Right renal cortex interstitium (tissue), 3 donors: ENCODE measurements at places on chromosomes 7 and 10. TPM values are rescaled to one million over a fixed set of nuclear protein-coding genes. Genes with fewer than 3 reads are reported as not detected.

DNA sequence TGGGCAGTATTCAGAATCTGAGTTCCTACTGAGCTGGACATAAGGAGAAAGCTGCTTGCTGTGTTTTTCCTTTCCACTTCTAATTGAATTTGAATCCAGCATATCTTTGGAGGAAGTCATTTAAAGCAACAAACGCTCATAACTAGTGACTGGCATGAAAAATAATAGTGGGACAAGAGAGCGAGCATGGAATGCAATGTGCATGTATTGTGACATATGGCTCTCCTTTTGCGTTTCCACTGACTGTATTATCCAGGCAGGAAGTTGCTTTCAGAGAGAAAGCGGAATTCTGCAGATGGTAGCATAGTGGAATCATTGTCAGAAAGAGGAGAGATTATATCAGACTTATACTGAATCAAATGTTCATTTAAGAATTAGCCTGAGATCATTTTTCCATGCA, 368.6 kb downstream of the REEP3 start:
- DNase-seq: no peak

DNA sequence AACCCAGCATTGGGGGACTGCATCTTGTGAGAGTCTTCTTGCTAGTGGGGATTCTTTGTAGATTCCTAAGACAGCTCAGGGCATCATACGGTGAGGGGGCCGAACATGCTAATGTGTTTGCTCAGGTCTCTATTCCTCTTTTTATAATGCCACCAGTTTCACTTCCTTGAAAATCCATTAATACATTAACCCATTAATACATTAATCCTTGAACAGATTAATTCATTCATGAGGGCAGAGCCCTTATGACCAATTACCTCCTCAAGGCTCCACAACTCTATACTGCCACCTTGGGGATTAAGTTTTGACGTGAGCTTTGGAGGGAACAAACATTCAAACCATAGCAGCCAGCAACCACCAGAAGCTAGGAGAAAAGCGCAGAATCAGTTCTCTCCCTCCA, 67.2 kb upstream of the POT1 start:
- DNase-seq: no peak

DNA sequence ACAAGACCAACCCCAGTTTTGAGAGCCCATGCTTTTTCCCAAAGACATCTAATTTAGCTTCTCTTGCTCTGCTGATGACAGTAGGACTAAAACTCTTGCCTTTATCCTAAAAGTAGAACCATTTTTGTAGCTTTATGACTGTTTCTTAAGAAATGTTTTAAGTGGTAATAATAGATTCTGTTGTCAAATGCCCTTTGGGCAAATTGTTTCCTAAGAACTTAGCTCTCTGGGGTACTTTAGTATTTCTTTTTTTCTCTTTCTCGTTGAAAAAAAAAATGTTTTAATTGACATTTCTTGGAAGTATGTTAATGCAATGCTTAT, 157.4 kb downstream of the ARID5B start:
- no peak for DNase-seq

DNA sequence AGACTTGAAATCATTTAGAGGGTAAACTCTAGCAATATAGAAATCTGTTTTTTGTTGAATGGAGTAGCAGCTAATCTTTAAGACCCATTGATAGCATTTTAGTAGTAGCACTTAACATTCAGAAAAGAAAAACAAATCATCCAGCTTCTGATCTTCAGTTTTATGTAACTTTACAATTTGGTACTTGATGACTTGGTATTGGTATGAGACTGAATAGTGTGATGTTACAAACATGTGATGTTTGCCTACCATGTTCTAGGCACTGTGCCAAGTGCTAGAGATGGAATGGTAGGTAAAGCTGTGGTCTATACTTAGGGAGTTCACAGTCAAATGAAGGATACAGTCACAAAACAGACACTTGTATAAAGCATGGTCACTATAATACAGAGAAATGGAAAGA, 21.3 kb downstream of the ZEB1 start:
- no peak for DNase-seq

DNA sequence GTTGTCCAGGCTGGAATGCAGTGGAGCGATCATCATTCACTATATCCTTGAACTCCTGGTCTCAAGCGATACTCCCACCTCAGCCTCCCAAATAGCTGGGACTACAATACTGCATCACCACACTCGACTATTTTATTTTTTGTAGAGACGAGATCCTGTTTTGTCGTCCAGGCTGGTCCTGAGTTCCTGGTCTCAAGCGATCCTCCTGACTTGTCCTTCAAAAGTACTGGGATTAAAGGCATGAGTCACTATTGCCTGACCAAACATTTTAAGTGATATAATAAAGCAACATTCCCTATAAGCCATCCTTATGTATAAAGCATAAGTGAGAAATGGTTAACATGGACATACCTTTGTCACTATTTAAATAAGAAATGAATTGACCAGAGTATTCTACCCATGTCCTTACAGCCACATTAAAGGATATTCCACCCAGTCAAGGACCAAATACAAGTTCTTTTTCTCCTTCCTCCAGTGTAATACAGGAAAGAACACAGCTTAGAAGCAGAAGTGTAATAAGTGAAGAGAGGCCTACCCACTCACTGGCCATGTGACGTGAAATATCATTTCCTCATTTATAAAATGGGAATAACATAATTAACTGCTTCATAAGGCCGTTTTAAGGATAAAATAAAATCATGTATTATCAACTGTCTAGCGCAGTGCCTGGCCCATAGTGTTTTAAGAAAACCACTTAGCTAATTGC, 82.0 kb downstream of the DOCK4 start:
- DNase-seq: no peak

GRCh38 chr7:73832806-73833205, 2.0 kb downstream of the CLDN4 start:
- no peak for DNase-seq

GRCh38 chr10:122140941-122141623, 130.0 kb upstream of the BTBD16 start:
- no peak for DNase-seq

GRCh38 chr7:91182819-91183764, 81.1 kb upstream of the FZD1 start:
- DNase-seq: no peak

DNA sequence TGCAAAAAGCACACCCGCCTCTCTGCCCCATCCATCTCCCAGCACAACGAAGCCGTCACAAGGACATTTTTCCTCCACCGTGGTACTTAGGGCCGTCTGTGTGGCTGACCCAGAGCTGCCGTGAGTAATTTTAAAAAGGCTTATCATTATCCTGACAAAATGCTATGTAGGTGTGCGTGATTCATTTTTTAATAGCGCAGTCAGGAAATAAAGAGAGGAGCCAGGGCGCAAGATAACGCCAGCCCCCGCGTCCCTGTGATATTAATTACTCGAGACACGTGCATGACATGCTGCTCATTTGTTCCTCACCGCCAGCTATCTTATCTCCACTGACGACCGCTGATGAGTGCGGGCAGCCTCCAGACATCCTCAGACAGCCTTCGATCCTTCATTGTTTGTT, 332.7 kb upstream of the PFKP start:
- no peak for DNase-seq

DNA sequence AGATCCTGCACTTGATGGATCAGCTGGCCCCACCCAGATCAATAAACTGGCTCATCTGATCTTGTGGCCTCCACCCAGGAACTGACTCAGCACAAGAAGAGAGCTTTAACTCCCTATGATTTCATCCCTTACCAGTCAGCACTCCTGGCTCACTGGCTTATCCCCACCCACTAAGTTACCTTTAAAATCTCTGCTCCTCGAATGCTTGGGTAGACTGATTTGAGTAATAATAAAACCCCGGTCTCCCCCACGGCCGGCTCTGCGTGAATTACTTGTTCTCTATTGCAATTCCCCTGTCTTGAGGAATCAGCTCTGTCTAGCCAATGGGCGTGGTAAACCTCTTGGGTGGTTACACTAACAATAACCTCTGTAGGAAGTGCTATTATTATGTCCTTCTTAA, 83.7 kb downstream of the MBL2 start:
- no peak for DNase-seq

DNA sequence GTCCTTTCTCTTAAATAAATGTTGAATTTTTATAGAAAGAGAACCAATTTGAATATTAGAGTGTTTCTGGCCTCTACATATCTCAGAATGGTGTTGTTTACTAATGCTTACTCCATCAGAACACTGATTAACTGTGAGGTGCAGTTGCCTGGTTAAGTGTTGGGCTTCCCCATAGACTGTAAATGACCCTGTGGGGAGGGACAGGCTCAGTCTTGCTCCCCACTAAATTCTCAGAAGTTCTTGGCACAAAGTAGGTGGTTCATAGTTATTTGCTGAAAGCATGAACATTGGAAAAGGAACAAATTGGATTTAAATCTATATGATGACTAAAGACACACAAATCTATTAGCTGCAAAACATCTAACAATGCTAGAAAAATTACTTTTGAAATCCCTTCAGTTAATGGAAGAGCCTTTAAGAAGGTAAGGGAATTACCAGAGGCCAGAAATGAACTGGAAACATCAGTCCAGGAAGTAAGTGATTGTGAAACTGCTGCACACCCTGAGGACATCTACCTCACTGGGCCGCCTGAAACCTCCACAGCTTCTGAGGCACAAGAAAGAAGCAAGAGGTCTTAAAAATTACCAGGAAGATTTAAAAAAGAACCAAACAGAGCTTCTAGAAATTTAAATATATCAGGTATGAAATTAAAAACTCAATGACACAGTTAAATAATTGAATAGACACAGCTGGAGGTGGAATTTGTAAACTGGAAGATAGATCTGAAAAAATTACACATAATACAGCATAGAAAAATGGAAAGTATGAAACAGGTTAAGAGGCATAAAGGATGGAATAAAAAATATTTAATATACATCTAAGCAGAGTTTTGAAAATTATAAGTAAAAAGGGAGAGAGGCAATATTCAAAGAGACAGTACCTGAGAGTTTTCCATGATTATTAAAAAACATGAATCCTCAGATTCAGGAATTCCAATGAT, 17.8 kb upstream of the COMTD1 start:
- DNase-seq: no peak

GRCh38 chr10:14678637-14679036, 96.1 kb downstream of the FAM107B start:
- no peak for DNase-seq

DNA sequence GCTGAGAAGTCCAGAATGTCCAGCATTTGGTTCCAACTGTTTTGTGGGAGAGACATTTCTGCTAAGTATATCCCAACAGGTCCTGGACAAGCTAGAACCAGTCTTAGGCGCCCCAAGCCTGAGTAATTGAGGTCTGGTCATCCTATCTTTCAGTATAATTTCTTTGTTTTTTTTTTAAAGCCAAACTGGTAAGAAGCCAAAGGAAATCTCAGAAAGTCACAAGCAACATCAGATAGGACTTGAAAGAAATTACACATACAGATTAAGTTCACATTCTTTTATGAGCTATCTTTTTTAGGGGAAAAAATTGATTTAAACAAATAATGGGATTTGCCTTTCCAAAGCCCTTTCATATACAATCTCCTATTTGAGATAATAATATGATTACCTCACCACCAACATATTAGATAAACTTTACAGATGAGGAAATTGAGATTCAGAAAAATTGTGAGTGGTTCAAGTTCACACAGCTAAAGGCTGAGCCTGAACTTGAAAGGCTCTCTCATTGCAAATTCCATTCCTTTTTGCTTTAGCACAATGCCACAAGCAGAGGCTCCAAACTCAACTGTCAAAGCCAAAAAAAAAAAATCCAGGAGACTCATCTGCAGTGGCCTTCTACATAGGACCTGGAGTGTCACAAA, 15.0 kb downstream of the PDLIM1 start:
- no peak for DNase-seq

DNA sequence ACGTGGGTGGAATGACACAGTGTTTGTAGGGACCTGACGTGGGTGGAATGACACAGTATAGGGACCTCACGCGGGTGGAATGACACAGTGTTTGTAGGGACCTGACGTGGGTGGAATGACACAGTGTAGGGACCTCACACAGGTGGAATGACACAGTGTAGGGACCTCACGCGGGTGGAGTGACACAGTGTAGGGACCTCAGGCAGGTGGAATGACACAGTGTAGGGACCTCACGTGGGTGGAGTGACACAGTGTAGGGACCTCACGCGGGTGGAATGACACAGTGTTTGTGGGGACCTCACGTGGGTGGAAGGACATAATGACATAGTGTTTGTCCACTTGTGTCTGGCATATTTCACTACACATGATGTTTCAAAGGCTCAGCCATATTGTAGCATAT, 19.3 kb downstream of the PPP2R2D start:
- DNase-seq: no peak

DNA sequence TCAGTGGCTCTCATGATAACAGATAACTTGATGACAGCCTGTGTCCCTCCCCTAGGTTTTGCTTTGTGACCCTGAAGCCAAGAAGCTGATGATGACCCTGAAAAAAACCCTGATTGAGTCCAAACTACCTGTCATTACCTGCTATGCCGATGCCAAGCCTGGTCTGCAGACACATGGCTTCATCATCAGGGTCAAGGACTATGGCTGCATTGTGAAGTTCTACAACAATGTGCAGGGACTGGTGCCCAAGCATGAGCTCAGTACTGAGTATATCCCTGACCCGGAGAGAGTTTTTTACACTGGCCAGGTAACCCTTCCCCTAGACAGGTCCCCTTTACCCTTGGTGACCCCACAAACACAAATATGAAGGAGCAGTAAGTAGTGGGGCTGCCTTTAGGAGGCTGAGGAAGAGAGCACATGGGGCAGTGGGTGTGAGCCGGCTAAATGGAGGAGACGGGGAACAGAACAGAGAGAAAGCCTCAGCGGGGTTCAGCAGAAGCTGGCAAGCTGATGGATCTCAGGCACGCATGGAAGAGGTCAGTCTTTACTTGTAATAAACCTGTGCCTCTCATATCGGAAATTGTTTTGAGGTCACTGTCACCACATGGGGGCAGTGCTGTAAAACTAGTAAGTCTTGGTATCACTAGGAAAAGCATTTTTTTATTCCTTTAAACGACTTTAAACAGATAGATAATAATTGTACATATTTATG, 20.2 kb downstream of the PDCD11 start:
- DNase-seq: peak; percentile 20

DNA sequence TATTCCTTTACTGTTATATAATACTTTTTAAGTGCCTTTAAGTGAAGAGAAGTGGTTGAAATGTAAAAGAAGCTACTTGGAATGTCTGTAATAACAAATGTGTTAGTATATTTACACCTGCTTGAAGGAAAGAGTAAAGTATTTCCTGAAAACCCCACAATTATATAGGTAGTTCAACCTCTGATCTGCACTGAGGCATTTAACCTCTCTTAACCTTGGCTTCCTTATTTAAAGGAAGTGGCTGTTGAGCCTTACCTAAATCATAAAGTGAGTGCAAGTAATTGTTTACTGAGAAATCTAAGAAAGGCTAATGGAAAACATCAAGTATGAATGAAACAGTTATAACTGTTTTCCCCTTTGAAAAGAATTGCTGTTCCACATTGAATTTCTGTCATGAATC, 294.5 kb downstream of the ADK start:
- DNase-seq: no peak

- no peak for DNase-seq
These were observed 49.9 kb upstream of the COL1A2 start for GRCh38 chr7:94344826-94345225.

GRCh38 chr7:28626221-28626620, 213.9 kb downstream of the CREB5 start:
- no peak for DNase-seq

STEAP1B gene
- polyA plus RNA-seq: 1.4 TPM

MMRN2 gene
- polyA plus RNA-seq: 24.0 TPM

HECTD2 gene
- 29.1 TPM for polyA plus RNA-seq

GIMAP8 gene
- polyA plus RNA-seq: 9.4 TPM

ADAM12 gene
- 25.6 TPM for polyA plus RNA-seq

GHRHR gene
- polyA plus RNA-seq: 0.34 TPM

PSTK gene
- 9.2 TPM for polyA plus RNA-seq

LDB3 gene
- 0.72 TPM for polyA plus RNA-seq

SLC13A1 gene
- 25.1 TPM for polyA plus RNA-seq
